ENCODE measurements at places on chromosomes 6 and 20.

DNA sequence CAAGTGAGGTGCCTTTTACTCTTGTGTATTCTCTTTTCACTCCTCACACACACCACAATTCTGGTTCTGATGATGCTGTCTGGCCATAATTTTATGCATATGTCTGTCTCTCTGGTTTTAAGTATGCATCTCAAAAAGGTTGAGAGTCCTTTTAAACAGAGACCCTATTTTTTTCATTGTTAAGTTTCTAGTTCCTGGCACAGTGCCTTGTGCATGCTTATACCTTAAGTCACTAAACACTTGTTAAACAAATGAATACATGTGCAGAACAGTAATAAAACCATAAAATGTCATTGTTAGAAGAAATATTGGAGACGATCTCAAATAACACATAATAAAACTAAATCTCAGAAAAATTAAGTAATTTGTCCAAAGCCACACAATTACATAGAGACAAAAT is 7.9 kb downstream of the ROS1 start:
- DNase-seq, result no peak

- DNase-seq, result no peak
Measured at GRCh38 chr6:133241901-133242636, 912 bp downstream of the EYA4 start.

- DNase-seq, result no peak
Measured at GRCh38 chr6:14187406-14187805, 69.8 kb downstream of the CD83 start.

GRCh38 chr6:42359021-42359420 is 92.7 kb downstream of the TRERF1 start:
- DNase-seq, result no peak

GRCh38 chr6:137334094-137334493 is 114.9 kb upstream of the IFNGR1 start:
- DNase-seq, result no peak

- DNase-seq, result no peak
Measured at GRCh38 chr6:93088621-93089501, 330.5 kb downstream of the EPHA7 start.

DNA sequence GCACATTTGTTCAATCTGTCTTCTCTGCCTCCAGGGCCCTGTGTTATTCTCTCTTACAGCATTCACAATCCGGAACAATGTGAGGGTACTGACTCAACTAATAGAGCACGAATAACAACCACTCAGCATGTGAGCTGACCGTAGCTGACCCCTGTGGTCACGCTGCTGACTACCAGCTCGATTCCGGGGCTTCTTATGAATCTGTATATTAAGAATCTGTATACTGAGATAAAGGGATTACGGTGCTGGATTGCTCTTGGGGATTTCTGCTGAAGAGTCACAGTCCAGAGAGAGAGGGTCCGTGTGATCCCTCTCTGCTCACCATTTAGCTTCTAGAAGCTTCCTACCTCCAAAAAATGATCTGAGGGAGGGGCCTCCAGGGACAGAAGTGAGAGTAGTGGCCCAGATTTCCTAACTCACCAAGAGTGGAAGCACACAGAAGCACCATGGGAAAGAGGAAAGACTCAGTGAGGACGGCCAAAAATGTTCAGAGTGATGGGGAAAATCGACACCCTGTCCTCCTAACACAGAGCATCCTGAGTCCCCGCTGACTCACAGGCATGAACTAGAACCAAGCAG is 156.2 kb downstream of the THBS2 start:
- DNase-seq, result no peak

DNA sequence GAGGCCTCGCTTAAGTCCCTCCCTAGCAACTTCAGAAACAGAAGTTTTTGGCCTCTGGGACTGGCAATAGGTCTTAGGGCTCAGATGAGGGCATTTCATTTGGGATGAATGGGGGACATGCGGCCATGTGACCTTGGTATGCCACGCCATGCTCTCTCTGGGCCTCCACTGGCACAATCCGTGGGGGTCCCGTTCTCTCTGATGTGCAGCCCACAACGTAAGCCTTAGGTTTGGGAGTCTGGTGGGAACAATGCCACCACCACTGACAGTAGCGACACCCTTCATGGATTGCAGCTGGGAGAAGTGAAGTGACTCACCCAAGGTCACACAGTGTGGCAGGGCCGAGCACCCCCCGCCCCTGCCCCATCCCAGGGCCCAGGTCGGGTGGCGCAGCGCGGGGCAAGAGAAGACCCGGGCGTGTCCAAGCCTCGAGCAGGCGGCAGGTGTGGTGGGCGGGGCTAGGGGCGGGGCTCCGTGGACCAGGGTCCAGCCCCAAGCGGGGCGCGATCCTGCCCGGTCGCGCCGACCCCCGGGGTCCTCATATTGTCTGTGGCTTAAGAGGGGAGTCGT is 864 bp upstream of the CEBPB start:
- no peak for DNase-seq

GRCh38 chr20:61161726-61162390 is 90.2 kb upstream of the CDH4 start:
- no peak for DNase-seq

DNA sequence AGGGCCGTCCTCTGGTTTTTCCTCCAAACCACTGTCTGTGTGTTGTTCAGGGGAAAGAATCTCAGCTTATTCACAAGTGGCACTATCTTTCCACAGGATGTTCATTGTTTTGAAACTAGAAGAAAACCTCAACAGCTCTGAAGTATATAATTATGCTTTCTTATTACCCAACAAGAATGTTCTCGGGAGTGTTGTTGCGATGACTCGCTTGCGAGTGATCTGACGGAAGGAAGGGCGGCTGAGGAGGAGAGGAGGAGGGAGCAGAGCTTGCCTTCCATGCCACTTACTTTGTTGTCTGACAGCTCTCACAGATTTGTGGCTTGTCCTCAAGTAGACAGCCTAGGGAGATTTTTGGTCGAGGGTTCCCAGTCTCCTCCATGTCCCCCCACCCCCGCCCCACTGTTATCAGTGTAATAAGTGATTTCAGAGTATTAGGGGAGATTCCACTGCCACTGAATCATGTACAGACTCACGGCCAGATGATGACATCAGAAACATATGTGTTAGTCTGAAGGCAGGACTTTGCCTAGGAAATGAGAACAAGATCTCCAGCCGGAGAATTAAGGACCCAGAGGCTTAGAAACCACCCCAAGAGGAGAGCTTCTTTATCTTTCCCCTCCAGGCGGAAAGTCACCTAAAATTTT is 80.7 kb upstream of the CCN6 start:
- DNase-seq, result no peak

DNA sequence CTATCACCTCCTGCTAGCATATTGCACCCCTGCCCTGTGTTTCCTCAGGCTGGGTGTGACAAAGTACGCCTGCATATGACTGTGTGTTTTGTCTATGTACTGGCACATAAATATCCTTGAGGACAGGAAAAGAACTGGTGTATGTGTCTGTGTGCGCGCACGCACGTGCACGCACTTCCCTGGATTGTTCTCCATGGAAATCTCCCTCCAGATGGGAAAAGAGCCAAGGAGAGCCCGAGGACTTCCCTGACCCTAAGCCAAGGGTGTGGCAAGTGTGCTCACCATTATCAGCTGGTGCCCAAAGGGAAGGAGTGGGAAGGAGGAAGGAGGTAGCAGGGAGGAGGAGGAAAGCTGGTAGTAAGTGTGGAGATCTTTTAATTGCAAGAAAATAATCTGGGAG is 117.6 kb downstream of the HIVEP2 start:
- DNase-seq, result no peak

DNA sequence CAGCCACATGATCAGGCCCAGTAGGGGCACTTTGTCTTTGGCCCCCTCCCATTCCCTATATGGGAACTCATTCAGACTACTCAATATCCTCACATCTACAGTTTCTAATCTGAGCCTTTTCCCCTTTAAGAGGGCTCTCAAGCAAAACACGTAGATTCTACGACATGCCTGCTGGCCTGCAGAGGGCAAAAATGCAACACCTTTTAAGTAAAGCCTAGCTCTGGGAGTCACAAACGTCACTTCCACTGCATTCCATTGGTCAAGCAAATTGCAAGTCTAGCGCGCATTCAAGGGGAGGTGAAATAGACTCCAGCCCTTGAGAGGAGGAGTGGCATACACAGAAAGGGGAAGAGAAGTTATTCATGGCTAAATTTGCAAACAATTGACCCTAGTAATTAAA is 70.6 kb downstream of the CDC40 start:
- DNase-seq, result no peak

- DNase-seq, result no peak
Measured at GRCh38 chr6:147733686-147734085, 225.2 kb downstream of the SAMD5 start.

GRCh38 chr6:104955927-104956730 is 778 bp upstream of the LIN28B start:
- no peak for DNase-seq

GRCh38 chr6:154127657-154128056 is 88.6 kb downstream of the OPRM1 start:
- no peak for DNase-seq

GRCh38 chr20:37438464-37439222 is 82.4 kb upstream of the NNAT start:
- no peak for DNase-seq

DNA sequence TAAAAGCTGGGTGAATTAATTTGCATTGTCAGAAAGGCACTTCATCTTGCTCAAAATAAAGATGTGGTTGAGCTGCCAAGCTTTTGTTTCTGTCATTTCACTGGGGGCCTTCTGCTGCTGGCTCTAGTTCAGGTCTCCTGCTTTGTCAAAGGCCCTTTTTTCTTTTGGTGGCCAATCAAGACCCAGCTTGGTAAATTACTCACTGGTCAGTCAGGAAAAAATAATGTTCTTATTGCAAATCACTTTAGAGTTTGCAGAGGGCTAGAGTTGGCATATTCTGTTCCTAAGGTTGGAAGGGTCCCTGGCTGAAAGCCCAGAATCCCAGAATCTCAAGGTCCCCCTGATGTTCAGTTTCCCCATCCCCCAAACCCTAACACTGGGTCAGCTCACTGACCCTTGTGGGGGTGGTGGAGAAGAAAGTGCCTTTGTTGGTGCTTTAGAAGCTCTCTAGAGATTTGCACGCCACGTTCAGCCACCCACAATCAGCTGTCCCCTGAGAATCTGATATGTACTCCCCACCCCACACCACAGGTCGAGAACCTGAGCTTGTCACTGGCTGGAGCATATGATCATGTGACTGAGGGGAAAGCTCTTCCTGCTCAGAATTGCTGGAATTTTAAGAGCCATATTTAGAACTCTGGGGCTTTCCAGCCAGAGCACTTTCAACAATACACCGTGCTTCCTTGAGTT is 21.7 kb upstream of the BNIP5 start:
- no peak for DNase-seq

DNA sequence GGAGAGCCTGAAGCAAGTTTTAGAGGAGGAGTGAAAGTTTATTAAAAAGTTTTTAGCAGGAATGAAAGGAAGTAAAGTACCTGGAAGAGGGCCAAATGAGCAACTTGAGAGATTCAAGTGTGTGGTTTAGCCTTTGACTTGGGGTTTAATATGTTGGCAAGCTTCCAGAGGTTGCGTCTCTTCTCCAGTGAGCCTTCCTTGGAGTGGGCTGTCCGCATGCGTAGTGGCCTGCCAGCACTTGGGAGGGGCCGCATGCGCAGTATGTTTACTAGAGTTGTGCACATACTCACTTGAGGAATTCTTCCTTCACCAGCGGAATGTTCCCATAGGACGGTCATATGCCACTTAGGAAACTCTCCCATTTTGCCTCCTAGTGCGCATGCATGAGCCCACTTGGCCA is 235.2 kb downstream of the ALDH8A1 start:
- DNase-seq, result no peak

DNA sequence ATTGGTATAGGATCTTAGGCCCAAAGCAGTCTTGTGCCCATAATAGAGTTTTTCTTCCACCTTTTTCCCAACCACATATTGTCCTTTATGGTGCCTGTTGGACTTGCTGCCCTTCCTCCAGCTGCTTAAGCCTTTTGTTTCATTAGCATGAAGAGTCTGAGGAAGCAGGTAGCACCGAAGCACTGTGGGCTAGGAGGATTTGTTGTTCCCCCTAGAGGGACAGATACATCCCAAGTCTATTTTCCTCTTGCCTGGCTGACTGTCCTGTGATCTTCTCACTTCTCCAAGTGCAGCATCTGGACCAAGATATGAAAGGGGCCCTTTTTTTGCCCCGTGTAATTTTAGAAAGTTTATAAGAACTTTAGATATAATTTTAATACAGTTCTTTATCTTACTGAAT is 50.7 kb upstream of the COL10A1 start:
- DNase-seq, result no peak

DNA sequence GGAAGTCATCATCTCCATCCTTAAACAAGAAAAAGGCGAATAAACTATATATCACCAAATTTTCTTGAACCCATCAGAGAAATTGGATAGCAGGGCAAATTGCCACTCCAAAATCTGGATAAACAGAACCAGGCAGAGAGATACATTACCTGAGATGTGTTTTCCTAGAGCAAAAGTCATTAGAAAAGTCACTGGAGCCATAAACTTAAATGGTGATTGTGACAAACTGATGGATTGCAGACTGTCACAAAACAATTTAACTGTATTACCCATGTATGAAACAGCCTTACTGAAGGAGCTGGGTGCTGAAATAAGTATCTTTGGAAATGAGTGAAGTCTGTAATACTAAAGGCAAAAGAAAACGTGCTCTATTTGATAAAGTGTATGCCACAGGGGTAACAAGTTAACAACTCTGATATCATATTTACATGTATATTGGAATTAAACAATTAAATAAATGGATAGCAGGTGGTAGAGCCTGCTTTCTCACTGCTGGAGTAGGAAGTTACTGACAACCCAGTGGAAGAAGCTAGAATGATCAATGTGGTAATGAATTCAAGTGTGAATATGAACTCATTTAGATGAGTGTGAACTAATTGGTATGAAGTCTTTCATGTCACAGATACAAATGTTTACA is 186.9 kb downstream of the LMBRD1 start:
- no peak for DNase-seq

- no peak for DNase-seq
Measured at GRCh38 chr6:90691823-90692222, 105.0 kb upstream of the MAP3K7 start.

DNA sequence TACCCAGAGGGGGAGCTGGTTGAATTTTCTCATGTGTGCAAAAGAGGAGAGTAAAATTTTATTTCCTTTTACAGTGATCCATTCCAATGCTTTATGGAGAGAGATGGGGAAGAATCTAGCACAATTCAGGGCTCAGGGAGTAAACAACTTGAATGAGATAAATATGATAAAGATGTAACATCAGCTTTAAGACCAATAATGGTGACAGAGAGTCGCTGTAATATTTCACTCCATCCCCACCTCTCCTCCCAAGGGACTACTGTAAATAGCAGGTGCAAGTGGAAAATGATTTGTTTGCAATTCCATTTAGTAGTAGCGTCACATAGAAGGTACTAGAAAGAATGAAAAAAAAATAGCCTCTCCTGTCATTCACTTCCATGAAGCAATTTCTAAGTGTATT is 4.8 kb downstream of the CRISP3 start:
- no peak for DNase-seq

DNA sequence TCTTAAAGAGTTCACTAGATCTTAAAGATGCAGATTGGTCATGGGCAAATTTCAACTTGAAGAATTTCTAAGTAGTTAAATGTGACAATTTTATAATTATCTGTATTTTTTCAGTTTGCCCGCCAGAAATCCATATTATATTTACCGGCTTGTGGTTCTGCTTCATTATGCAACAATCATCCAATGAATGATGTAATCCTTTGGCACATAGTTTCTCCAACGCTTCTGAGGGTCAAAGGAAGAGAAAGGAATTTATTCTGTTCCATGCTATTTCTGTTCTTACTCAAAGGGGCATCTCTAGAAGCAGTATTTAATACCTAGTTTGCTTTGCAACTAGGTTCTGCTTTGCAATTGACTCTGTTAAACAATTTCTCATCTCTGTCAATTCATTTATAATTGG is 359.3 kb upstream of the PLCB4 start:
- DNase-seq, result no peak

- DNase-seq, result no peak
Measured at GRCh38 chr6:142474531-142475289, 172.9 kb downstream of the ADGRG6 start.

- no peak for DNase-seq
Measured at GRCh38 chr6:105648276-105648675, 245.4 kb upstream of the PREP start.
